ENCODE measurements at places on chromosomes 2 and 18.

DNA sequence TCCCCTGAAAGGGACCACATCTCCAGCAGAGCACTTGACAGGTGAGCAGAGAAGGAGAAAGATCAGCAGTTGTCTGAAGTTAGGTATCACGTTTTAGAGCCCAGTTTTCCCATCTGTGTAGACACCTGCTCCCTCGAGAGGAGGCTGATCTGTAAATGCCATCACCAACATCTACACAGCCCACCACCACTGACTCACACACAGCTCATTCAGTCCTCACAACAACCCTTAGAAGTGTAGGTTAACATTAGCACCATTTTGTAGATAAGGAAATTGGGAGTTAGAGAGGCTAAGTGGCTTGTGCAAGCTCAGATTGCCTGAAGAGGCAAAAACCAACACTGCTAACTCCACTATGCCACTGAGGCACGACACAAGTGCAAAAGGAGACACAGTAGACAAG is 37.2 kb upstream of the STAT1 start:
- no peak for DNase-seq

GRCh38 chr2:223596208-223596607 is 6.0 kb downstream of the SCG2 start:
- no peak for DNase-seq

- no peak for DNase-seq
Measured at GRCh38 chr18:23968638-23969604, 45.6 kb upstream of the TTC39C start.

GRCh38 chr18:38305961-38306360 is 740.4 kb upstream of the CELF4 start:
- DNase-seq, result no peak

DNA sequence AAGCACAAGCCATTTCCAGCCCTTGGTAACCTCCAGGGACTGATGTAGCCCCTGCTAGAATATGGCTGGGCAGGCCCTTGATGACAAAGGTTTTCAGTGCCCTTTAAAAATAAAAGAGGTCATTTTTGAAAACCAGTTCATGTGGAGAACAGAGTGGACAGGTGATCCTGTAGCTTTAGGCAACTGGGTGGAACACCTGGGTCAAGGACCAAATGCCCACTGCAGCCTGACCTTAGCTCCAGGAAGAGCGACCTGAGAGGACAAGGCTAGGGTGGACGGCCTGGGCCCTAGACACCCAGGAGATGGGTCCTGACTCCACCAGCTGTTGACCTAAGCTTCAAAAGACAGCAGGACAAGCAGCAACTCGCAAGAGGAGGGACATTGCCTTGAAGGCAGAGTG is 116.6 kb downstream of the LIPG start:
- no peak for DNase-seq

DNA sequence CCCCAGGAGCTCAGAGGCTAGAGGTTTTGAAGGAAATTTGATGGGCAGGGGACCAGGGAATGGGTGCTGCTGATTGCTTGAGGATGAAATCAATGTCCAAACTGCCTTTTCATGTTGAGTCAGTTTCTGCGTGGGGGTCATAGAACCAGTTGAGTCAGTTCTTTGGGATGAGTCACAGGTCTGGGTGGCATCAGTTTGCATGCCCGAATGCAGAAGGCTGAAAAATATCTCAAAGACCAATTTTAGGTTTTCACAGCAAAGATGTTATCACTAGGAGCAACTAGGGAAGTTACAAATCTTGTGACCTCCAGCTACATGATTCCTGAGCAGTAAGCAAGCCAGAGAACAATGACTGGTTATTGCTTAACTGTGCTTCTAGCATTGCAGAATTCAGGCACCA is 1135.1 kb upstream of the CRIM1 start:
- DNase-seq, result no peak
